ENCODE measurements at places on chromosomes 6 and 20.

- peak; percentile 40 for DNase-seq
Measured at GRCh38 chr6:157715728-157716164, 107.3 kb upstream of the SNX9 start.

GRCh38 chr6:13012296-13012695 is 295.7 kb downstream of the PHACTR1 start:
- no peak for DNase-seq

- DNase-seq = no peak
Measured at GRCh38 chr6:27889628-27890444, 22.4 kb downstream of the OR2B2 start.

DNA sequence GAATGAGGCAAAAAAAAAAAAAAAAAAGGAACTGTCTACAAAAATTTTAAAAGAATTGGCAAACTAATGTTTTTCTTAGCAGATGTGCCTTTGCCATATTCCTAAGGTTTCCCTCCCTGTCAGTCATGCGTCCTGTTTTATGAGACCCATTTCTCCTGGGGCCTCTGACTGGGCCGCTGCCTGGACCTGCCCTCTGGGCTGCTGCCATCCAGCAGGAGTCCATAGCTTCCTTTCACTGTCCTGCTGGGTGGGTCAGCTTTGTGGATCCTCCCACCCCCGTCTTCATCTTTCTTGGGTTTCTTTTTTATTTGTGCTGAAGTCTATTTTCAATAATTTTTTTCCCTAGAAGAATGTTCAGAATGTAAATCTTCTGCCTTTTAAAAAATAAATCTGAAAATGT is 110.8 kb upstream of the SCP2D1 start:
- DNase-seq = no peak

GRCh38 chr6:15842727-15843117 is 179.9 kb upstream of the DTNBP1 start:
- no peak for DNase-seq

GRCh38 chr6:15352845-15353244 is 107.0 kb downstream of the JARID2 start:
- DNase-seq = no peak

DNA sequence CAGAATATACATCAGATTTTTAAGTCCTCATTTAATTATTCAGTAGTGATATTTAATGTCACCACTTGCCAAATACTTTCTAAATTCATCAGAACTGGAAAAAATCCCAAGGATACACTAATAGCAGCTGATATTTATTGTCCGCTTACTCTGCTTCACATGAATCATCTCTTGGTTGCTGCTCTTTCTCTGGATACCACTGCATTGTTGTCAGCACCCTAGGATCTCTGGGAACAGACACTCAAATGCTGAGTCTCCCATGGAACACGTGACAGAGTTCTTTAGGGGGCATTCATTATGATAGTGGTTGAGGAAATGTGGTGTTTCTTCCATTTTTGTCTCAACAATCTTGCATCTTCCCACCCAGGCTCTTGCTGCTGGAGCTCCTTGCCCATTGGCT is 318.0 kb downstream of the RFPL4B start:
- no peak for DNase-seq

DNA sequence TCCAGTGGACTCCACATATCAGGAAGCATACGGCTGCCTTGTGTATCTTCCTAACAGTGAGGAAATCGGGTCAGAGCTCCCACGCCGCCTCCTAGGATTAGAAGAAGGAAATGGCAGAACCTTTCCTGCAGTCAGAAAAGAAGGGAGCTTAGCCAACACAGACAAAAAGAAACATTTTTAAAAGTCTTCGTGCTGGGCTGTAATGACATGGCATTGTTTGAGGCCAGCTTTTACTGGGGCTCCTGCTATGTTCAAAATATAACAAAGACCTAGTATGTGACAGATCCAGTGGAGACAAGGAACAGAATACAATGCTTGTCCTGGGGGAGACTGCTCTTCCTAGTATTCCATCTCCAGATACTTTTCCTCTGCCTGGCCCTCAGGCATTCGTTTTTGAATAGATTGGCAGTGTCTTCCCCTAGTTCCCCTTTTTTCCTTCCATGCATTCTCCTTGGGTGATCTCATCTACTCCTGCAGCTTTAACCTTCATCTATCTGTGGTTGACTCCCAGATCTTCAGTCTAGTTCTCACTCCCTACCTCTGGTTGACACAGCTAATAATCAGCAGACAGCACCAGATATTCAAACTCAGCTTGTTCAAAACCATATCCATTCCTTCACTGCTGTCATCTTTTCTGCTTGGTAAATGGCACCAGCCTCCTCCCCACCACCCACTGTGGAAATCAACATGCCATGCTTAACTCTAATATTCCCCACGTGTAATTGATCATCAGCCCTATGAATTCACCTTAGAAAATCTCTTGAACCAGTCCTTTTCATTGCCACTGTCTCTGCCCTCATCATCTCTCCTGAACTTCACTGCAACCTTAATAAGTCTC is 94.5 kb upstream of the VSTM2L start:
- no peak for DNase-seq

GRCh38 chr6:113292646-113293422 is 564.3 kb upstream of the MARCKS start:
- no peak for DNase-seq

DNA sequence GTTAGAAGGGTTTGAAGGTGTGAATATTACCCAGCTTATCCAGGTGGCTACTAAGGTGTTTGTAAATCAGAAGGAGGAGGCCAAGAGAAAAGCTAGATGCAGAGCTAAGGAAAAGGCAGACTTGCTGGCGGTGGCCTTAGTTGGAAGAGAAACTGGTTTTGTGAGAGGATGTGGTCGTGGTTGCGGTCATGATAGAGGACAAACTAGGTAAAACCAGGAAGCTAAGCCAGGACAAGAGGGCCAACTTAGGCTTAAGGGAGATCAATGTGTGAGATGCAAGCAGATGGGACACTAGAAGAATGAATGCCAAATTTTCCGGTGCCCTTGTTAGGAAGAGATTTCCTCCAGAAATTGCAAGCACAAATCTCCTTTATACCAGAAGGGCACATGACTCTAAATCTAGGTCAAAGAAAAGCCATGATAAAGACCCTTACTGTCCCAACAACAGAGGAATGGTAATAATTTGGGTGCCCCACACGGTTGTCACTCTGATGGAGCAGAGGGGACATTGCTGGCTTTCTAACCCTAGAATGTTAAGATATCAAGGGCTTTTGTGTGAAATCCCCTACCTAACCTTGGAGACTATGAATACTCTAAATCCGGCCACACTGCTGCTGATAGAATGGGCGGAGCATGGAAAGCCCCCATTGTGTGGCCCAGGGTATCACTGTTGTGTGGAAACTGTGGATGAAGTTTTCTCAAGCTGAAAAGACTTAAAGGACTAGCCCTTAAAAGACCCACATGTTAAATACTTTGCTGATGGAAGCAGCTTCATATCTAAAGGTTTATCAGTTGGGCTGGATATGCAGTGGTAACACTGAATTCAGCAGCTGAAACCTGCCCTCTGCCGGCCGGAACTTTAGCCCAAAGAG is 7.8 kb downstream of the IL22RA2 start:
- DNase-seq = no peak

DNA sequence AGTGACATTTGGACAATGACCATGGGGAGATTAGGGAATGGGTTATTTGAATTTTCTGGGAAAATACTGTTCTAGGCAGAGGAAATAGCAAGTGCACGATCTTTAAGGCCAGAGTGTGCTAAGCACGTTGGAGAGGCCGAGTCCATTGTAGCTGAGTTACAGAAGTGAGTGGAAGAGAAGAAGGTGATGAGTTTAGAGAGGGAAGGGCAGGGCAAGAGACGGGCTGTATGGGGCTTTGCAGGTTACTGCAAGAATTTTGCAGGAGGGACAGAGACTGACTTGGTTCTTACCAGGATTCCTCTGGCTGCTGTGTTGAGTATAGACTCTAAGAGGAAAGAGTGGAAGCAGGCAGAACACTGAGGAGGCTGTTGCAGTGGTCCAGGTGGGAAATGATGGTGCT is 1.1 kb upstream of the NCOA3 start:
- no peak for DNase-seq

GRCh38 chr6:32439602-32440214 is at the start of gene HLA-DRA:
HLA-DRA (plus strand) TSS chr6:32439887; CDS start chr6:32439951, 64 bp downstream.
- DNase-seq = no peak

- DNase-seq = no peak
Measured at GRCh38 chr6:98179606-98180005, 654.8 kb upstream of the POU3F2 start.

- DNase-seq = no peak
Measured at GRCh38 chr6:93021235-93021915, 398.0 kb downstream of the EPHA7 start.

DNA sequence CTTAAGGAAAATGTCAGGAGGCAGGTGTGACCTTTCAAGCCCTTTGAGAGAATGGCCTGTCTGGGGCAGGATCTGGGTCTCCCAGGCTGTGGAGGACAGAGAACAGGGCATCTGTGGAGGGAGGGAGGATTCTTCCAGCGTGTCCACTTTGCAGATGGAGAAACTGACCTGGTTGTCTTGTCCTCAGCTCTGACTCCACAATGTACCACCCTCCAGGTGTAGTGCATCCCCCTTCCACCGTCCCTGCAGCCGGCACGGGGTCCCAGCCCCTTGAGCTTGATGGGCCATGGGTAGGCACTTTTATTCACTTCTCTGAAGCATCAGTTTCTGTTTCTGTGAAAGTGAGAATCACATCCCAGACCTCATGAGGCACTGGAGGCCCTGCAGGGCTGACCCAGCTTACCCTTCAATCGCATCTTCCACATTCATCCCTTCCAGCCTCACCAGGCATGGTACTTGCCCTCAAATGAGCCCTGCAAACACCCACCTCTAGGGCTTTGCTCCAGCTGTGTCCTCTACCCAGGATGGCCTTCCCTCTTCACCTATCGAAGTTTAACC is 4.6 kb upstream of the TGM2 start:
- DNase-seq = no peak

DNA sequence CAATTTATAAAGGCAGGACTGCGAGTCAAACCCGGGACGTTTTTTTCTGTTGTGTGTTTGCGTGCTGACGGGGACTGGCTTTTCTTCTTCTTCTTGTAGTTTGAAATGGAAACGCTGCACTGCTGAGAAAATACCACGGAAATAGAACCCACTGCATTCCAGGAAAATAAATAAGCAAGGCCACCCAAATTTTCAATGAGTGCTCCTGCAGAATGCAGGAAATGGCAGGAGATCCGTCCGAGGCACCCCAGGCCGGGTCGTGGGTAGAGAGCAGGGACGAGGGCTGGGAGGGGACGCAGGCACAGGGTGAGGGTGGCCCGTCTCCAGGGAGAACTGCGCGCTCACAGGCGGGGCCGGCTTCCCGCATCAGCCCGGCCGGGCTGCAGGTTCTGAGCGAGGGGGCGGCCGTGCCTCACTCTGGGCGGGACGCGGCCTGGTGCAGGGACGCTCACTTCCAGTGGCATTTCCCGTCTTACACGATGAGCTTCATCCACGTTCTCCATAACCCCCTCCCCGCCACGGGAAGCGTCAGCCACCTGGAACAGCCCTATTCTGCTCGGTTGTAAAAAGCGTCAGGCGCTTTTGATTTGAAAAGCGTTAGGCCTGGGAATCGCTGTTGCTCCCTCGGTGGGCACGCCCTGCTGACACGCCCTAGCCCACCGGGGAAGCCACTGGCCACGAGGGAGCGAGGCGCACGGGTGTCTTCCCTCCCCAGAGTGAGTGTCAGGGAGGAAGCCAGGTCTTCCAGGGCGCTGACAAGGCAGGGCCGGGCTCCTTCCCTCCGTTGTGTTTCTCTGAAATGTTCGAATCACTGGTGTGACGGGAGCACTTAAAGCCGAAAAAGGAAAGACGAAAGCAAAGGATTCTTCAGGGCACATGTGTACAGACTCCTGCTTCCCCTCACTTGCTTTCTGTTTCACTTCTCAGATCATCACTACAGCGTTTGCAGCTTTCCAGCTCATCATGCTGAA is 17.9 kb upstream of the EXOC2 start:
- no peak for DNase-seq

GRCh38 chr6:153051801-153052200 is 49.3 kb upstream of the MTRF1L start:
- no peak for DNase-seq

DNA sequence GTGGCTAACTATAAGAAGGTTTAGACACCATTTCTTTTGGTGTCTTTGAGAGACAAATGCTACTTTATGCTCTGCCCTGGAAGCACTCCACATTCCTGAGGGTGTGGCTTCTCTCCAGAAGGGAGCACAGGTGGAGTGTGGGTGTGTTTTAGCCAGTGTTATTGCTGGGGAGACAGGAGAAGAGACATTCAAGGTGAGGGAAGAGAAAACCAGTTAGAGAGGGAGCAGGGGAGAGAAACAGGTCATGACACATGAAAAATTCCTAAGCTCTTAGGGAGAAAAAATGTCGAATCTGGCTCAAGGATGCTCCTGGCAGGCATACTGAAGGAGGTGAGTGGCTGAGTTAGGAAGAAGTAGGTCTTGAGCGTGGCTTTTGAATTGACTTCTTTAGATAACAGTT is 292.8 kb downstream of the CLIC5 start:
- DNase-seq = no peak

DNA sequence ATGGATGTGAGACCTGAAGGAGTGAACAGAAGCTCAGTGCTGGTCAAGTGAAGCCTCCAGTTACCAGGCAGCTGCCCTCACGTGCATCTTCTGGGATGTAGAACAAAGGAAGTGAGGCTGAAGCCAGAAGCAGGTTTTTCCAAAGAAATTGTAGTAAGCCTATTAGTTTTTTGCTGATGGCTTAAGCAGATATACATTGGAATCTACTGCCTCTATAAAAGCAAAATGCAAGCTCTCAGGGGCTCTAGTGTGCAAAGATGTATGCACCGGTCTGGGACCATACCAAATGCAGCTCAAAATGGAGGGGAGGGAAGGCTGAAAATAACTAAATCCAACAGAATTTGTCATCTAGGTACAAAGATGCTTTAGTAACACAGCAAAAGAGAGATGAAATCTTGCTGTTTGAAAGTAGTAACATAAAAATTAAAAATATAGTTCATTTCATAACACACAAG is 77.0 kb downstream of the DTNBP1 start:
- no peak for DNase-seq

All from non-pigmented ciliary epithelial cell (primary cell).